ENCODE measurements at places on chromosomes 16 and 17. TPM values are rescaled to one million over a fixed set of nuclear protein-coding genes. Genes with fewer than 3 reads are reported as not detected.

Gene HAP1
- total RNA-seq = not detected

Gene GP1BA
- total RNA-seq = not detected

Gene ELMO3
- total RNA-seq = 4.6 TPM

Gene ABAT
- 6.0 TPM for total RNA-seq

Gene FAM83G
- 14.3 TPM for total RNA-seq

Gene RASL10B
- total RNA-seq = 4.0 TPM

Gene TSPOAP1
- 12.4 TPM for total RNA-seq

Gene KRTAP16-1
- not detected for total RNA-seq

Gene PMFBP1
- total RNA-seq = 0.88 TPM

Gene C16orf54
- total RNA-seq = 21.3 TPM

Gene EFCAB5
- total RNA-seq = 0.54 TPM
